HTR-8/SVneo (cell line): ENCODE measurements at places on chromosomes 2 and 18.

- DNase-seq, result no peak
These were observed 97.2 kb downstream of the VAPA start for GRCh38 chr18:10011061-10011460.

DNA sequence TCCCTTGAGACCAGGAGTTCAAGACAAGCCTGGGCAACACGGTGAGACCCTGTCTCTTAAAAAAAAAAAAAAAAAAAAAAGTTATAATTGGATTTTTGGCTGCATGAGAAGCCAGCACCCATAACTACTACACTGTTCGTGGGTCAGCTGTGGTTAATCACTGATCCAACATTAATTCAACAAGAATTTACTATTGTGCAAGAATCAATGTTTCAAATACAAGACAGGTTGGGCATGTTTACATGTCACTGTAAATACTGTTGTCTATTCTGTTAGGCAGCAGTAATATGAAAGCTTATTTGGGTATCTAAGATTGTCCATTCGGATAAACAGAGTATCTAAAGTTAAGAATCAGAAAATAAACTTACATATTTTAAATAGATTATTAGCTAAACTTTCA lies 62.3 kb downstream of the ESCO1 start:
- DNase-seq, result no peak

DNA sequence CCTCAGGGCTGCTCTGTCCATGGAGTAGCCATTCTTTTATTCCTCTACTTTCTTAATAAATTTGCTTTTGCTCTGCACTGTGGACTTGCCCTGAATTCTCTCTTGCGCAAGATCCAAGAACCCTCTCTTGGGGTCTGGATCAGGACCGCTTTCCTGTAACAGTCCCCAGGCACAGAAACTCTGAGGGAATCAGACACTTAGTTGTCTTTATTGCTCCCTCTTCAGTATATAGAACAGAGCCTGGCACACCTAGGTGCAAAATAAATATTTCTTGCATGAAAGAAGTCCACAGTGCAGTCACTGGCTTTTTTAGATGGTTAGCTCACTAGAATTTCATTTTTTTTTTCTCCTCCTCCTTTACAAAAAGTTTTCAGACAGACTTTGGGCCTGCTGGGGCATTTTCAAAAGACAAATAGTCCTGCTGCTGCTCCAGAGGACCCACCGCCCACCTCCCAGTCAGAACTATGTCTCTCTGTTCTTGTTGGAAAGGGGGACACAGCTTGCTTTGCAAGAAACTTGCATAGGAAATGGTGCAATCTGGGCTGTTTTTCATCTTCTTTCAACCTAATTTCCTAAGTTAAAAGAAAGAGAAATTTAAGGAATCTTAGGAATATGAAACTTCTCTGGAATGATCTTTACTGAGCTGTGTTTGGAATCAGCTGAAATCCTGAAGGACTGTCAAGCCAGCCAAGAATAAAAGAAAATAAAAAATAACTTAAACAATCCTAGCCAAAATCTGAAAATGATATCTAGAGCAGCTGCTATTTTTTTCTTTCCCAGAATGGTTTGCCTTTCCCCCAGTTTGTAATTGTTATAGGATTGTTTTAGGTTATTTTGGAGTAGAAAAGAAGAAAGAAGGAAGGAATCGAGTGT lies 31.7 kb upstream of the MAP4K3 start:
- no peak for DNase-seq

- DNase-seq, result no peak
These were observed 230.9 kb downstream of the GCA start for GRCh38 chr2:162574615-162575452.

- no peak for DNase-seq
These were observed 4.2 kb downstream of the UGT1A1 start for GRCh38 chr2:233764264-233764663.

- DNase-seq, result no peak
These were observed 323.1 kb downstream of the RBM43 start for GRCh38 chr2:150938527-150938926.

- DNase-seq, result peak; percentile 34
These were observed 845 bp upstream of the MYCN start for GRCh38 chr2:15939556-15939853.

- no peak for DNase-seq
These were observed 8.8 kb downstream of the LBH start for GRCh38 chr2:30239986-30240752.

DNA sequence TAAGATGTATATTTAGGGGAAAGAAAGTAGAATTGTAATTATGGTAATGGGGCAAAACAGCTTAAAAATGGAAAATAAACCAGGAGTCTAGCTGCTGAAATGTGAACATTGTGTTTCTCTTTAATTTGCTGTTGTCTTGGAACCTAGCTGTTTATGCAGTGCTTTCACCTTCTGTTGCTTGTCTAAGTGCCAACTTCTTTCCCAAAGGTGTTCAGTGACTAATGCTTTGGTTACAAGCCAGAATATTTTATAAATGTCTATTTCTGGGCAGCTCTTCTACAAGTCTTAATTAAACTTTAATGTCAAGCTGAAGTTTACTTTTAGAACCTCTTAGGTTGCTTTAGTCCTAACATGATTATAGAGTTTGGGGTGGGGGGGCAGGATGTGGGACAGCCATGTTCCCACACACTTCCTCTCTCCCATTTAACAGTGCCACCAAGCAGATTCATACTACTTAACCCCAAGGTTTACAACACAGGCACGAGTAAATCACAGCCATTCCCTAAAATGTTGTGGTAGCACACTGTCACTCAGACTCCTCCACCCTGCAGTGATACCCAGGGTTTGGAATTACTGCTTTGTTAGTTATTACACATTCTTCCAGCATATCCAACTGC lies 60.6 kb downstream of the ITGA4 start:
- no peak for DNase-seq
